ENCODE measurements at places on chromosomes 4 and X. TPM values are rescaled to one million over a fixed set of nuclear protein-coding genes. Genes with fewer than 3 reads are reported as not detected.

DNA sequence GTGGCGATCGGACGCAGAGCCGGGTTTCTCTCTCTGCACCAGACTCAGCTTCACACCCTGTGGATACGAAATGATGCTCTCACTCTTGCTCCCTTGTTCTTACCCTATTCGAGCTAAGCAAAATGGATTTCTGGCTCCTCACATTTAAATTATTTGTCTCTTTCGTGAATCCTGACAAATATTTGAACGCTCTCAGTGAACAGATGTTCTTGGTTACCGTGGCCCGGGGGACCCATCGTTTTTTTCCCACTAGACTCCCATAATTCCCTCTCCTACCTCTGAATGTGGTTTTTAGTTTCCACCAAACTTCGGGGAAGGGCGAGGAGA lies 630 bp downstream of the SMARCA5 start:
- DNase-seq = no peak

DNA sequence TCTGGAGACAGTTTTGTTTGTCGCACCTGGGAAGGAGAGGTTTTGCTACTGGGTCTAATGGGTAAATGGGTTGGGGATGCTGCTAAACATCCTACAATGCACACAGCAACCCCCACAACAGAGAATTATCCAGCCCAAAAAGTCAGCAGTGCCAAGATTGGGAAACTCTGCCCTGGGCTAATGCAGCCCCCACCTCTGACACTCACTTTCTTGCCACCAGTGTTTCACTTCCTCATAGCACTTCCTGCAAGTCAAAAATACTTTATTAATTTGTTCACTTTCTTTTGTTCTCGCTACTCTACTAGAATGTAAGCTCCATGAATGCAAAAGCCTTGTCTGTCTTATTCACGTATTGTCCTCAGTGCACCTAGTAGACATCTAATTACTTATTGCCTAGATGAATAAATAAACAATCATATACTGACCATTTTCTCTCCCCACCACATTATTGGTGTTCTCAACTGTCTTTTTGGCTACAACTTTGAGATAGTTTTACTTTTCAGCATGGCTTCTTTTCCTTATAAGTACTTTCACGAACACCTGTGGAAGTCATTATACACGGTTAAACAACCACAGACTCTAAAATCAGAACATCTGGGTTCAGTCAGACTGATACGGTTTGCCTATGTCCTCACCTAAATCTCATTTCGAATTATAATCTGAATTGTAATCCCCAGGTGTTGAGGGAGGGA lies 82.0 kb upstream of the PITX2 start:
- no peak for DNase-seq

DNA sequence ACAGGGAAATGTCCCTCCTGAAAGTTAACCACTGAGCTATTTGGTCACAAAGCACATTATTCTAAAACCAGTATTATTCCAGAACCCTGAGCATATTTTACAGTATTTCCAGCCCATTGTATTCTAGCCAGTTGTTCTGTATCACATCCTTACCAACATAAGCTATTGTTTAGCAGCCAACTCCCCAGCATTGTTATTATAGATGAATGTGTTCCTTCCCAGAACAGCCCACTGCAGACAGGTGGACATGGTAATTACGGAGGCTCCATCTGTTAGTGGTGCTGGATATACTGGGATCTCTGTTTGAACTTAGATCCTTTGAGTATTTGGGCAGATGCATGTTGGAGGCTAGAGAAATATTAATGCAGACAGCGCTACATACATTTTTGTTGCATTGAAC lies 126.1 kb downstream of the MGST2 start:
- DNase-seq = no peak

DNA sequence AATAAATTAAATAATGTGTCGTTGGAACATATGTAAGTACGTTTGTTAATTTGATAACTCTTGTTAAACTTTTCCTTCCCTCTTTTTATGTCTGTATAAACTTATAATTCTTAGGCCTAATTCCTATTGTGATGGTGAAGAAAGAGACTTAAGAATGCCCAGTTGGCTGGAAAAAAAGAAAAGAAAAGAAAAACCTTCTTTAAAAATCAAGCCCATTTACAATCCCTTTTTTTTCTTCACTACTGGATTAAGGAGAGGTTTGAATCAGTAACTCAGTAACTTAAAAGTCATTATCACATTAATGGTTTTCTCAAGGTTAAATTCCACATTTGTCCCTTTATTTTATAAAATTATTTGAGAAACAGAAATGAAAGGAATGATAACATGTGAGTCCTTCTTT lies 253.3 kb upstream of the MAGEB2 start:
- no peak for DNase-seq

DNA sequence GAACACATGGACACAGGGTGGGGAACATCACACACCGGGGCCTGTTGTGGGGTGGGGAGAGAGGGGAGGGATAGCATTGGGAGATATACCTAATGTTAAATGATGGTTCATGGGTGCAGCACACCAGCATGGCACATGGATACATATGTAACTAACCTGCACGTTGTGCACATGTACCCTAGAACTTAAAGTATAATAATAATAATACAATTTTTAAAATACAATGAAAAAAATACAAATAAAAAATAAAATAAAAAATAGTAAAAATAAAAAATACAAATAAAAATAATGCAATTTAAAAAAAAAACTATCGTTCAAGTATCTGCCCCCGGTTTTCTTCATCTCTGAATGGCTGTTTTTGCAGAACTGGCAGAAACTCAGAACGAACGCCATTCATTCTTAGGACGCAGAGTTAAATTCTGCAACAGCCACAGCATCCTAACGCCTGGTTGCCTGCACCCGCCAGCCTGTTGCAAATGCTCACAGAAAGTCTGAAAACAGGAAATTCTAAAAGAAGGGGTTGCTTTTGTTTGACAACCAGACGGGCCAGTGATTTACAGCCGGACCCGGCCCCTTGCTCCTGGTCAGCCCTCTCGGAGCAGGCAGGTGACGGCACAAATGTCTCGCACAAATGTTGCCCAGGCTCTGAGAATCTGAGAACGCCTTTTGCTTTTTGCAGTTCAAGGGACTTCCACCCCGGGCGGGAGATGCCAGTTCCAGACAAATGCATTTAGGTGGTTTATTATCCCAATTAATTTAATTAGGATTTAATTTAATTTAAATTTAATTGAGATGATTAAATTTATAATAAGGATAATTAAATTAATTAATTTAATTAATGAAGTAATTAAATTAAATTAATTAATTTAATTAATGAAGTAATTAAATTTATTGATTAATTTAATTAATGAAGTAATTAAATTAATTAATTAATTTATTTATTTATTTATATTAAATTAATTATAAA lies 47.8 kb downstream of the CRLF2 start:
- no peak for DNase-seq

GRCh38 chr4:176896211-176896610 lies 103.5 kb upstream of the VEGFC start:
- no peak for DNase-seq

DNA sequence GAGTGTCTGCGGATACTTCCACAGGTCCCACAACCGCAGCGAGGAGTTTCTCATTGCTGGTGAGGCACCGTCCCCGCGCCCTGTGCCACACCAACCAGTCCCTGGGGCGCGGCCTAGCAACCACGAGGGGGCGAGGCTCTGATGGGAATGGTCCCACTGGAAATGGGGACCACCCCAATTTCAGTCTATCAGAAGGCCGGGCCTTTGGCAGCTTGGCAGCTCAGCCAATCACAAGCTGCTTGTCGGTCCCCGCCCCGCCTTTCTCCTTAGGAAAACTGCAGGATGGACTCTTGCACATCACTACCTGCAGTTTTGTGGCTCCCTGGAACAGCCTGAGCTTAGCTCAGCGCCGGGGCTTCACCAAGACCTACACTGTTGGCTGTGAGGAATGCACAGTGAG lies 3.0 kb downstream of the TIMP1 start:
- no peak for DNase-seq

DNA sequence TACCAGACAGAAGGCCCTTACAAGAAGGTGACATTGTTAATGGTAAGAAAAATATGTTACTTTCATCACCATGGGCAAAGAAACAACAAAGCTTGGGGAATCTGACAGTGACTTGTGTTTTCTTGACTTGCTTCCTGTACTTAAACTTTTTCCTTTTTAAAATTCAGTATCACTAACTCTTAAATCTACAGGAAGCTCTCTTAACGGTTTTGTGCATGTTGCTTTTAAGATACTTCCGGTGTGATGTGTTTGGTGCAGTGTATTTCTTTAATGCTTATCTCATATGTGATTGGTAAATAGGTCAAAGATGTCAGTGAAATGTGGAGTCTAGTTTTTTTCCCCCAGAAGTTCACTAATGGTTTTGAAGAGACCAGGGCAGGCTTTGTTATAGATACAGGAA lies 45.2 kb downstream of the ADH5 start:
- DNase-seq = no peak

- DNase-seq = no peak
Measured at GRCh38 chr4:121728066-121728465, 31.3 kb upstream of the ANXA5 start.

GRCh38 chr4:101993842-101994775 lies 203.6 kb downstream of the BANK1 start:
- DNase-seq = no peak

GRCh38 chr4:31575504-31575903 lies 855.3 kb downstream of the PCDH7 start:
- no peak for DNase-seq

- DNase-seq = no peak
Measured at GRCh38 chrX:153631907-153632594, 15.0 kb upstream of the DUSP9 start.

DNA sequence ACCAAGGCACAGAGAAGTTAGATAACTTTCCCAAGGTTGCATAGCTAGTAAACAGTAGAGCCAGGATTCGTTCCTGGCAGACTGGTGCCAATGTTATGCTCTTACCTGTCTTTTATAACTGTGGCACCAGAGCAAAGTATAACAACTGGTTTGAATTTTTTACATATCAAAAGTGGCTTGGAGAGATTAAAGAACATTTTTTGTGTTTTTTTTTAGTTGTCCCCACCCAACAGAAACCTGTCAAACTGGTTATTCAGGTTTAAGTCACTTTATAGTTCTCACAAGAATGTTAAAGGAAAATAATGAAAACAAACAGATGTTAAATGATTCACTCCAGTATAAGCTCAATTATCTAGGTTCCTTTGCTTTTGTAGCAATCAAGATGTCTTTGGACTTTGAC lies 15.6 kb upstream of the FAM47E start:
- peak; percentile 77 for DNase-seq

- no peak for DNase-seq
Measured at GRCh38 chr4:110381784-110382183, 94.2 kb upstream of the ENPEP start.

GRCh38 chrX:15748841-15749240 lies 10.8 kb downstream of the CA5B start:
- no peak for DNase-seq

- no peak for DNase-seq
Measured at GRCh38 chrX:2774776-2775175, 22.9 kb downstream of the XG start.

DNA sequence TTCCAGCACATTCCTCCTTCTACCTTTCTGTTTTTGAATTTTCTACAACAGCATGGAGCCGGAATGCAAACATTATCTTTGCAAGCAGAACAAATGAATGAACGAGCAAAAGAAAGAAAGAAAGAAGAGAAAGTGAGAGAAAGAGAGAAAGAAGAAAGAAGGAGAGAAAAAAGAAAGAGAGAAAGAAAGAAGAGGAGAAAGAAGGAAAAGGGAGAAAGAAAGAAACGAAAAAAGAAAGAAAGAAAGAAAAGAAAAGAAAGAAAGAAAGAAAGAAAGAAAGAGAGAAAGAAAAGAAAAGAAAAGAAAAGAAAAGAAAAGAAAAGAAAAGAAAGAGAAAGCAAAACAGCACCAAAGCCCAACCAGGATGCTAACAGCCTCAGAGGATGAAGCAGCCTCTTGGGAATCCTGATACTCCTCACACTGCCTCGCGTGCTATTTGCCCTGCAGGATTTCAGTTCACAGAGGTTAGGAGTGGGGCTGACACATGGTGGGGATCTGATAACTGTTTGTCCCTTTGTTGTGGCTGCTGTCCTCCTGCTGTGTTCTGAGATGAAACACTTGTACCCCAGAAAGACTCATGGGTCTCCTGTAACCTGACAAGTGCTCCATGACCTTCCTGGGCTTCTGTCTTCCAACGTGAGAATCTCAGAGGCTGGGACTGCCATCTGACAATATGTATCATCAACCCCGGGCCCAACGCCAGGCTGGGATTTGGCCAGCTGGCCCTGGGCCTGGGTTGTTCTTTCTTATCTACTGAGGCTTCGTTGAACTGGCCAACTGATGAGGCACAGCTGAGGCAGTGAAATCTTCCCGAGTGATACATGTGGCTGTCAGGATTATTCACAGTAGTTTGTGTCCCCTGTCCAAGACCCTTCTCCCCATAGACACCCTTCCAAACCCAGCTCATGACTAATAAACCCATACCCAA lies 61.0 kb downstream of the SEPSECS start:
- DNase-seq = no peak

- DNase-seq = no peak
Measured at GRCh38 chr4:55012363-55013230, 112.8 kb downstream of the KDR start.

- no peak for DNase-seq
Measured at GRCh38 chr4:24743206-24743605, 52.2 kb upstream of the SOD3 start.

GRCh38 chrX:134718105-134718965 lies 60.1 kb upstream of the PLAC1 start:
- DNase-seq = peak; percentile 23

DNA sequence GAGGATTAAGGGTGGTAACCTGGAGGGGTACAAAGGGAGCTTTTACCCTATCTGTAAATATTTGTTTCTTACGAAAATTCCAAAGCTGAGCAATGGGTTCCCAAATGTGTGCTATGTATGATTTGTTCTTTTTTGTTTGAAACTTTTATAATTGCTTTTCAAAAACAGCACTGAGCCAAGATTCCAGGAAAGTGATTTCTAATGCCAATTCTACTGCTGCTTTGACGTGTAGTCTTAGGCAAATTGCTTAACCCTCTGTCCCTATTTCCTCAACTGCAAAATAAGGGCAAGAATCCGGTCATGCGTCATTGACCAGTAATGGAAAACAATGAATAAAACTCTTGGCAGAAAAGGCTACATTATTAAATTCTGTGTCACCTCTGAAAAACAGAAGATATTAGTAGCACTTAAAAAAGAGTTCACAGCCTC lies 454.7 kb downstream of the IL15 start:
- DNase-seq = no peak

IQCM gene
- polyA plus RNA-seq = 0.15 TPM

CTAG1B gene
- not detected for polyA plus RNA-seq

SCRG1 gene
- 1.0 TPM for polyA plus RNA-seq

ABLIM2 gene
- polyA plus RNA-seq = 5.9 TPM

RNF212 gene
- 1.8 TPM for polyA plus RNA-seq

TEX13C gene
- not detected for polyA plus RNA-seq

DNAAF6 gene
- not detected for polyA plus RNA-seq

GPR143 gene
- 5.2 TPM for polyA plus RNA-seq

CYTL1 gene
- polyA plus RNA-seq = 6.7 TPM

FIP1L1 gene
- 57.7 TPM for polyA plus RNA-seq

Measured in large intestine (tissue), 12 donors.